ENCODE measurements at places on chromosomes 5 and 9. TPM values are rescaled to one million over a fixed set of nuclear protein-coding genes. Genes with fewer than 3 reads are reported as not detected.

The JAKMIP2 gene
- total RNA-seq = 3.1 TPM

The EGFL7 gene
- total RNA-seq = not detected

DNA sequence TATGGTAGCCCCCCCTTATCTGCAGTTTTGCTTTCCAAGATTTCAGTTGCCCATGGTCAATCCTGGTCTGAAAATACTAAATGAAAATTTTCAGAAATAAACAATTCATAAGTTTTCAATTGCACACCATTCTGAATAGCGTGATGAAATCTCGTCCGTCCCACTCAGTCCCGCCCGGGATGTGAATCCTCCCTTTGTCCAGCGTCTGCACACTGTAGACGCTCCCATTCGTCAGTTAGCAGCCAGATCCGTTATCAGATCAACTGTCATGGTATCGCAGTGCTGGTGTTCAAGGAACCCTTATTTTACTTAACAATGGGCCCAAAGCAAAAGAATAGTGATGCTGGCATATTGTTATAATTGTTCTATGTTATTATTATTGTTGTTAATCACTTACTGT is 98.6 kb downstream of the TMEM215 start:
- DNase-seq = no peak

- no peak for DNase-seq
These were observed 233.3 kb downstream of the PCSK1 start for GRCh38 chr5:96199713-96200183.

The ANKRD31 gene
- total RNA-seq = 0.13 TPM

The UNC5A gene
- total RNA-seq = not detected

The C5orf58 gene
- total RNA-seq = not detected

The GFI1B gene
- 0.07 TPM for total RNA-seq

The GTF3C4 gene
- 16.6 TPM for total RNA-seq

- DNase-seq = no peak
These were observed 567.2 kb downstream of the SLCO4C1 start for GRCh38 chr5:101728933-101729332.

DNA sequence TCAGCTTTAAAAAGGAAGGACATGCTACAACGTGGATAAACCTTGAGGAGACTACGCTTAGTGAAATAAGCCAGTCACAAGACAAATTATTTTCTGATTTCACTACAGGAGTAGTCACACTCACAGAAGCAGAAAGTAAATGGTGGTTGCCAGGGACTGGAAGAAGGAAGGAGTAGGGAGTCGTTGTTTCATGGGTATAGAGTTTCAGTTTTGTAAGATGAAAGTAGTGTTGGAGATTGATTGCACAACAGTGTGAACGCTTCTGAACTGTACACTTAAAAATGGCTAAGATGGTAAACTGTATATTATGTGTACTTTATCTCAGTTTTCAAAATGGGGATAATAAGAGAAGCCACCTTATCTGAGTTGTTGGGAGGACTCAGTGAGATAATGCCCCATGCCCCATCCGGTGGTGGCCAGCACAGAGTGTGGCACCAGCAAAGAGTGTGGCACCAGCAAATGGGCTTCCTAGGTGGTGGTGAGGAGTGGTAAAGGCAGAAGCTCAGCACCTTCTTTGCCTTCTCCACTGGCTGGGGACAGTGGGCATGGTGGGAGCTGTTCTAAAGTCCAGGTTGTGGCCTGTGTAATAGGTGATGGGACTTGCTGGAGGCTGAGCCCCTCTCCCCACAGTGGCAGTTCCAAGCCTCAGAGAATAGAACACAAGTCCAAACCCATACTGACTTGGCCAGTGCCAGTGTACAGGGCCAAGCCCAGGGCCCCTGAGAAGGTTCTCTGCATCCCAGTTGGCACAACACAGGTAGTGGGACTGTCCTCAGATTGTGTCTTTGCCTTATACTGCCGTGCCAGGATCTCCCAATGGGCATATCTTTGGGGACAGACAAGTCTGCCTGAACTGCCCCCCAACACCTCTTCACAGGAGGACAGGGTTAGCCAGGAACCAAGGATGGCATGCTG is 4.4 kb downstream of the SLC22A4 start:
- no peak for DNase-seq

DNA sequence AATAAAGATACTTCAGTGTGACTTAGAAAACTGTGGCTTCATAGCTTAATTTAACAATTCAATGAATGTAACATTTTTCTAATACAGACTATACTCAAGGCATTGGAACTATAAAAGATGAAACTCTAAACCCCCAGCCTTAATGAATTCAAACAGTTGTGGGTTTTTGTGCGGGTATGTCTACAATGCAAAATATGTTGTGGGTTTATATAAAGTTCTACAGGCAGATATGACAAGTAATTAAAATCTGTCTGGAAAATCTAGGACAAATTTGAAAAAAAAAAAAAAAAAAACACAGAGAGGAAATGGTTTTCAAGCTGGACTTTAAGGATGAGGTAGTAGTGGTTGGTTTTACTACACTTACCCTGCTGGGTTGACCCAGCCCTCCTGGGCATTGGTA is 467.5 kb upstream of the TLE4 start:
- DNase-seq = no peak

GRCh38 chr9:137041124-137041523 is 4.9 kb downstream of the NPDC1 start:
- DNase-seq = no peak
